Endodermal cell (in vitro differentiated cells): ENCODE measurements at places on chromosomes 7 and 10. TPM values are rescaled to one million over a fixed set of nuclear protein-coding genes. Genes with fewer than 3 reads are reported as not detected.

DNA sequence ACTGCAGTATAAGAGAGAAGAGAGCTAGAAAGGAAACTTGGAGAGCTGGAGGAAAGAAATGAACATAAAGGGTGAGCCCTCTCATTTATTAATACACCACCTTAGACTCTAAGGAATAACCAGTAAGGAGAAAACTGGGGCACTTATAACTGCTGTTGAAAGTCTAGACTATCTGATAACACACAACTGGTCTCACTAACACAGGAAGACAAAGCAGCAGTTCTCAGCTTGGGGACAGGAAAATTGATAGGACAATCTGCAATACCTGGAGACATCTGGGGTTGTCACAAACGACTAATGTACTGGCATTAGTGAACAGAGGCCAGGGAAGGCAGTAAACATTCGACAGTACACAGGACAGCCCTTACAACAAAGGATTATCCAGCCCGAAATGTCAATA, 6.8 kb downstream of the ELMO1 start:
- peaks cover 16% of the 10 kb centered on the region for H3K4me1 ChIP-seq
- no peaks in the 10 kb centered on the region for H3K27me3 ChIP-seq
- H3K36me3 ChIP-seq = peaks cover 27% of the 10 kb centered on the region
- H3K4me3 ChIP-seq = no peak overlapping the region
- DNase-seq = no peak

Gene ELN
- 1.3 to 1.6 TPM (median 1.4 TPM) in 3 replicates for total RNA-seq

Gene PRRT4
- 0.21 TPM in 1 of 3 replicates, not detected in the others for total RNA-seq

Gene PLXNA4
- 23.9 to 26.8 TPM (median 24.0 TPM) in 3 replicates for total RNA-seq

GRCh38 chr7:14207711-14208110, 218.2 kb upstream of the ETV1 start:
- no peak overlapping the region for H3K4me3 ChIP-seq
- no peaks in the 10 kb centered on the region for H3K36me3 ChIP-seq
- H3K27ac ChIP-seq = no peak overlapping the region
